ENCODE measurements at places on chromosomes 1 and 21.

- peak overlapping the region; percentile 23 for H3K27ac ChIP-seq
- H3K4me1 ChIP-seq: peaks cover 16% of the 10 kb centered on the region
- DNase-seq: no peak
- no peaks in the 10 kb centered on the region for H3K36me3 ChIP-seq
Observed at GRCh38 chr1:230858918-230859729, 9.2 kb downstream of the C1orf198 start.

GRCh38 chr1:167447521-167448136 is 70.7 kb downstream of the CD247 start:
- no peaks in the 10 kb centered on the region for H3K36me3 ChIP-seq
- H3K27ac ChIP-seq: no peak overlapping the region
- H3K4me1 ChIP-seq: no peaks in the 10 kb centered on the region
- no peak for DNase-seq
- H3K4me3 ChIP-seq: no peak overlapping the region

DNA sequence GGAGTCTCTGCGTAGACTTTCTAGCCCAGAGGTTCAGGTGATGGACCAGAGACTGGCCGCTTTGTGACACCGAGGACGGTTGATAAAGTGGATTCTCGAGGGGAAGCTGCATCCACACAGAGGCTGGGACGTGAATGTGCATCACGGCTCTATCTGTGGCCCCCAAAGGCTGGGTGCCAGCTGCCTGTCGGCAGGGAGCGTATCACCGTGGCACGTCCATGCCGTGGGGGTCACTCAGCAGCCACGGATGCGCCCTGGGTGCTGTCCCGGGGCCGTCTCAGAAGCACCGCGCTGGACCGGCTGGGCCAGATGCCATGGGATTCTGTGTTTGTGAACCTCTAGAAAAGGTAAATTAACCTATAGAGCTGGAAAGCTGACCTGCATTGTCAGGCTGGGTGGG is 57.2 kb upstream of the TRAPPC10 start:
- DNase-seq: no peak
- no peak overlapping the region for H3K27ac ChIP-seq
- no peaks in the 10 kb centered on the region for H3K27me3 ChIP-seq
- no peaks in the 10 kb centered on the region for H3K36me3 ChIP-seq
- no peak overlapping the region for H3K4me3 ChIP-seq

DNA sequence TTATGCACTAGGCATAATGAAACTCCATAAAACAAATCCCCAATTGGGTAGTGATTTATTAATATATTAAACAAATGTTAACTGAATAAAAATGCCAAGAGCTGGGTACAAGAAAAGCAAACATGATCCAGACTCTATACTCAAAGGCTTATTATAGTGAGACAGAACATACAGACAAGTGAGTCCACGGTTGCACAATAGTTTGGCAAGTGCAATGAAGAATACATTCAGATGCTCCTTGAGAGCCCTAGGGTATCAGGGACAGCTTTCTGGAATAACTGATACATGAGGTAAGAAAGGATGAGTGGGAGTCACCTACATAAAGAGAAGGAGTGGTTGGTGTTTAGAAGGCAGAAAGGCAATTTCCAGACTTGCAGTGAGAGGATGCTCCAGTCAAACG is 85.1 kb downstream of the VAV3 start:
- no peak overlapping the region for H3K4me3 ChIP-seq
- DNase-seq: no peak
- no peaks in the 10 kb centered on the region for H3K4me1 ChIP-seq
- no peaks in the 10 kb centered on the region for H3K36me3 ChIP-seq

DNA sequence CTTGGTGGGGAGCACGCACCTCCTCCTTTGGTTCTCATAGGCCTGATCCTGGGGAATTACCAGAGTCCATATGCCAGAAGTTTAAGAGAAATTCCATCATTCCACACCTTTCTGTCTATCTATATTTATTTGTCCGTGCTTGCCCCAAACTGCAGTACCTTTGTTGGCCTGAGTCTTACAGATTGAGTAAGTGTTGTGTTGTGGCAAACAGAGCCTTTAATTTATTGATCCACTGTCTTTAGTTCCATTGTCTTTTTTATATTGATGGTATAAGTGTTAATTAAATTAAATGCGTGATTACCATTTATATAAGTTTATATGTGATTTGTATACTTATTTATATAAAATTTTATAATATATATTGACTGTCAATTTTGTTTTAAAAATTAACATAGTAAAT is 4.9 kb downstream of the SH3BGR start:
- no peak for DNase-seq
- no peaks in the 10 kb centered on the region for H3K4me1 ChIP-seq
- no peak overlapping the region for H3K27ac ChIP-seq
- H3K4me3 ChIP-seq: no peak overlapping the region
- no peaks in the 10 kb centered on the region for H3K27me3 ChIP-seq
- no peaks in the 10 kb centered on the region for H3K36me3 ChIP-seq

- H3K4me1 ChIP-seq: no peaks in the 10 kb centered on the region
- no peaks in the 10 kb centered on the region for H3K27me3 ChIP-seq
- DNase-seq: no peak
- H3K27ac ChIP-seq: no peak overlapping the region
- H3K4me3 ChIP-seq: no peak overlapping the region
Observed at GRCh38 chr1:90402893-90403849, 313.9 kb downstream of the BARHL2 start.

GRCh38 chr1:967466-968343 is 1.4 kb downstream of the PLEKHN1 start:
- no peak for DNase-seq
- H3K27ac ChIP-seq: no peak overlapping the region
- H3K36me3 ChIP-seq: no peaks in the 10 kb centered on the region
- H3K4me3 ChIP-seq: no peak overlapping the region
- H3K4me1 ChIP-seq: peaks cover 7% of the 10 kb centered on the region

DNA sequence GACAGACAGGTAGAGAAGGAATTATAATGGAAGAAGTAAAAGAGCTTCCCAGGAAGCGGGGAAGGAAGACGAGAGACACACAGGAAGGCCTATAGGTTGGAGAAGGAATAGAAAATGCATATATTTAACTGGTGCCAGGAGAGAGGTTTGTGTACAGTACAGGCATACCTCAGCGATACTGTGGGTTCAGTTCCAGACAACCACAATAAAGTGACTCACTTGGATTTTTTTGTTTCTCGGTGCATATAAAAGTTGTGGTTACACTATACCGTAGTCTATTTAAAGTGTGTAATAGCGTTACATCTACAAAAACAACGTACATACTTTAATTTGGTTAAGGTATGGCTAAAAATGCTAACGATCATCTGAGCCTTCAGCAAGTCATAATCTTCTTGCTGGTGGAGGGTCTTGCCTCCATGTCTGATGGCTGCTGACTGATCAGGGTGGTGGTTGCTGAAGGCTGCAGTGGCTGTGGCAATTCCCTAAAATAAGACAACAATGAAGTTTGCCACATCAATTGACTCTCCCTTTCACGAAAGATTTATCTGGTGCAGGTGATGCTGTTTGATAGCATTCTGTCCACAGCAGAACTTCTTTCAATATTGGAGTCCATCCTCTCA is 16.0 kb downstream of the YARS1 start:
- DNase-seq: no peak
- no peaks in the 10 kb centered on the region for H3K4me1 ChIP-seq
- H3K27me3 ChIP-seq: no peaks in the 10 kb centered on the region
- H3K27ac ChIP-seq: no peak overlapping the region
- no peaks in the 10 kb centered on the region for H3K36me3 ChIP-seq

DNA sequence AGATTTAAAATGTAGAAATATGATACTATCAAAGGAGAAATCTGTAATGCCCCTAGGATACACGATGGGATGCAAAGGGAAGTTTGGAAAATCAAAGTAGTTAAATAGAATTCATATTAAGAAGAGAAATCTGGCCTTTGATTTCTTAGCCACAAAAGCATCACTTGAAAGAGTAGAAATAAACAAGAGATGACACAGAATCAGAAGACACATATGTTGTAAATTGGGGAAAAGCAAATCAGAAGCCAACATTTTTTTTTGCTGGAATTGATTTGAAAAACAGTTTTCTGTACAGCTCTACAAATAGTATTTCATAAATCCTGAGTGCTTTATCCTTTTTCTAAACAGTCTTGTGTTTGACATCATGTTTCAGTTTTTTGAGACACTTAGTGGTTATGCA is 12.4 kb upstream of the TNFSF18 start:
- no peak overlapping the region for H3K4me3 ChIP-seq
- H3K4me1 ChIP-seq: no peaks in the 10 kb centered on the region
- H3K36me3 ChIP-seq: no peaks in the 10 kb centered on the region

DNA sequence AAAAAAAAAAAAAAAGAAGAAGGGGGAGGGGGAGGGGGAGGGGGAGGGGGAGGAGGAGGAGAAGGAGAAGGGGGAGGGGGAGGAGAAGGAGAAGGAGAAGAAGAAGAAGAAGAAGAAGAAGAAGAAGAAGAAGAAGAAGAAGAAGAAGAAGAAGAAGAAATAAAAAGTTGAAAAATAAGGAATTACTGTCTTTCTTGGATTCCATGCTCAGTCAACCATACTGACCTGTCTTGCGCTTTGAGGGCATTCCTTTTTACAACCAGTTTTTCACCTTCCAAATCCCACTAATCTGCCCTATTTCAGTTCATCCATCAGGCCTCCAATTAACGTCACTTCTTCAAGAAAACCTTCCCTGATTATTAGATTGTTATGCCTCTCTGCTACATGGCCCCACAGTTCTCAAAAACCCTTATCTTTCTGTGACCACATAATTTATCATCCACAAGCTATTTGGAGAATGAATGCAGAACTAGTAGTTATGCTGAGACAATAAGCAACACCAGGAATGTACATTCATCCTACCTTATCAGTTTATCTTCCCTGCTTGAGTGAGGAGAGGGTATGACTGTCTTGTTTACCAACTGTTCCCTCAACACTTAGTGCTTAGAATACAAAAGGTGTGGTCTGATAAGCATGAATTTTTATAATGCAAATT is 57.5 kb upstream of the GUCA2A start:
- H3K4me3 ChIP-seq: no peak overlapping the region
- no peaks in the 10 kb centered on the region for H3K36me3 ChIP-seq
- H3K27ac ChIP-seq: no peak overlapping the region
- no peaks in the 10 kb centered on the region for H3K4me1 ChIP-seq

GRCh38 chr1:50564417-50564816 is 141.2 kb upstream of the DMRTA2 start:
- H3K4me3 ChIP-seq: no peak overlapping the region
- no peak for DNase-seq
- H3K27me3 ChIP-seq: no peaks in the 10 kb centered on the region
- H3K4me1 ChIP-seq: no peaks in the 10 kb centered on the region
- H3K36me3 ChIP-seq: no peaks in the 10 kb centered on the region
- H3K27ac ChIP-seq: no peak overlapping the region

GRCh38 chr1:57254022-57254421 is 169.8 kb downstream of the DAB1 start:
- no peak for DNase-seq
- H3K27ac ChIP-seq: no peak overlapping the region
- no peaks in the 10 kb centered on the region for H3K36me3 ChIP-seq
- H3K4me3 ChIP-seq: no peak overlapping the region

DNA sequence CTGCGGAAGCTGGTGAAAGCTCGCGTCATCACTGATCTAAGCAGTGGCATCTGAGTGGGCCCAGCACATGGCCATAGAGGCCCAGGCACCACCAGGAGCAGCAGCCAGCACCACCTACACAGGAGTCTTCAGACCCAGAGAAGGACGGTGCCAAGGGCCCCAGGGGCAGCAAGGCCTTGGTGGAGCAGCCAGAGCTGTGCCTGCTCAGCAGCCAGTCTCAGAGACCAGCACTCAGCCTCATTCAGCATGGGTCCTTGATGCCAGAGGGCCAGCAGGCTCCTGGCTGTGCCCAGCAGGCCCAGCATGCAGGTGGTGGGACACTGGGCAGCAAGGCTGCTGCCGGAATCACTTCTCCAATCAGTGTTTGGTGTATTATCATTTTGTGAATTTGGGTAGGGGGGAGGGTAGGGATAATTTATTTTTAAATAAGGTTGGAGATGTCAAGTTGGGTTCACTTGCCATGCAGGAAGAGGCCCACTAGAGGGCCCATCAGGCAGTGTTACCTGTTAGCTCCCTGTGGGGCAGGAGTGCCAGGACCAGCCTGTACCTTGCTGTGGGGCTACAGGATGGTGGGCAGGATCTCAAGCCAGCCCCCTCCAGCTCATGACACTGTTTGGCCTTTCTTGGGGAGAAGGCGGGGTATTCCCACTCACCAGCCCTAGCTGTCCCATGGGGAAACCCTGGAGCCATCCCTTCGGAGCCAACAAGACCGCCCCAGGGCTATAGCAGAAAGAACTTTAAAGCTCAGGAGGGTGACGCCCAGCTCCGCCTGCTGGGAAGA is 3.2 kb upstream of the ARTN start:
- no peaks in the 10 kb centered on the region for H3K36me3 ChIP-seq
- H3K27me3 ChIP-seq: no peaks in the 10 kb centered on the region
- H3K4me3 ChIP-seq: no peak overlapping the region

- H3K4me3 ChIP-seq: no peak overlapping the region
- DNase-seq: no peak
- H3K4me1 ChIP-seq: no peaks in the 10 kb centered on the region
- H3K36me3 ChIP-seq: no peaks in the 10 kb centered on the region
- no peaks in the 10 kb centered on the region for H3K27me3 ChIP-seq
- H3K27ac ChIP-seq: no peak overlapping the region
Observed at GRCh38 chr1:72442262-72442661, 159.9 kb upstream of the NEGR1 start.

DNA sequence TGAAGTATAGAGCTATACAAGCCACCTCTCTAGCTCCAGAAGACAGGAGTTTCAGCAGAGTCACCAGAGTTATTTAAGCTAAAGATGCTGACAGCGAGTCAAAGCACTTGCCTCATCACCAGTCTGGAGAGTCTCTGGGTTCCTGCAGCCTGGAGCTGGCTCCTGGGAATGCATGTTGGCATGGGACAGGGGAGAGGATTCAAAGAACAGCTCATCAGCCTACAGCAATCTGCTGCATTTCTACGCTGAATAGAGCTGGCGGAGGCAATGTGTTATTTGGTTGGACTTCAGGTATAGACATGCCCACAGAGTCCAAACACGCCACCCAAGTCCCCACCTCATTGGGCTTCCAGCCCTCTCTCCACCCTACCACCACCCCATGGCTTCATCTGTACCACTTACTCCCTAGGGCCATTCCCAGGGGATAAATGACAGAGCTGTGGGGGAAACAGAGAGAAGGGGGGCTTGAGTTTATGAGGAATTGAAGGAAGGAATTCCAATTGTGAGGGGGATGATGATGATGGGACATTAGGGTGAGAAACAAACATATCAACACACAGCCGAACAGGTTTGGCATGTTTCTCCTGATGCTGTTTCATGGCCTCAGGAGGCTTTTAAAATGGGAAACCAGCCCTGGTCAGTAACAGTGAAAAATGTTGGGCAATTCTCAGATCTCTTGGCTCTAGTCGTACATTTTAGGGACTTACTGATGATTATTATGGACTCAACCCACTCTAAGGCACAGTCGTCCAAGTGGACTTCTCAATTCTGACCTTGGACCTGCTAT is 58.4 kb downstream of the PLEKHA6 start:
- DNase-seq: no peak
- H3K36me3 ChIP-seq: no peaks in the 10 kb centered on the region
- no peak overlapping the region for H3K4me3 ChIP-seq
- H3K27me3 ChIP-seq: no peaks in the 10 kb centered on the region
- no peaks in the 10 kb centered on the region for H3K4me1 ChIP-seq
